Breast epithelium (tissue), 4 donors: ENCODE measurements at places on chromosomes 16 and 17. TPM values are rescaled to one million over a fixed set of nuclear protein-coding genes. Genes with fewer than 3 reads are reported as not detected.
A peak's percentile ranks its signal among the peaks of the same experiment; 100 is the strongest.

- DNase-seq = no peak
- peak overlapping the region; percentile 29 for H3K4me3 ChIP-seq
- no peaks in the 10 kb centered on the region for H3K36me3 ChIP-seq
- peaks cover 44% of the 10 kb centered on the region for H3K4me1 ChIP-seq
- no peaks in the 10 kb centered on the region for H3K27me3 ChIP-seq
Measured at GRCh38 chr16:2036200-2036966, 9.7 kb downstream of the NHERF2 start.

DNA sequence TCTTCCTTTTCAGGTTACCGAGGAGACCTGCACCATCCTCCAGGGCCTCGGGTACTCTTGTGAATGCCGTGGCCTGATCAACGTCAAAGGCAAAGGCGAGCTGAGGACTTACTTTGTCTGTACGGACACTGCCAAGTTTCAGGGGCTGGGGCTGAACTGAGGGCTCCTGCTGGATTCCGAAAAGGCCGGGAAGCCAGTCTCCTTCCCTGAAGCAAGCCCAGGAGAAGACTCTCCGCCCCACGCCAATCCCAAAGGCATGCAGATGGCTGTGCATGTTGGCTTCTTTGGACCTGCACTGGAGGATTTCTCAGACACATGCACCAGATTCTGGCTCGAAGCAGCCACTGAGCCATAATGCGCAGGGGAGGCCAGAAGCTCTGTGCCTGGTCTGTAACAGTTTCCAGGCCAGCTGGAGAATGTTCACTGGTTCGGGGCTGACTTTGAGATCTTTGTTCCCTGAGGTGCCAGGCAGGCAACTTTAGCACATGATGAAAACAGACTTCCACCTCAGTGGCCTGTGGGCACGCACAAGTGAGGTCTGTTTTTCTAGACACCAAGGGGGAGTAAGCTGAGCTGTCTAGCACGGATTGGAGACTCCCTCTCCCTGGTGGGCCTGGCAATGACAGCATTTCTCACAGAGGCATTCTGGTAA, 49.1 kb downstream of the ADCY7 start:
- H3K27me3 ChIP-seq = no peaks in the 10 kb centered on the region
- no peak for DNase-seq
- H3K4me1 ChIP-seq = no peaks in the 10 kb centered on the region
- no peak overlapping the region for H3K27ac ChIP-seq

- no peaks in the 10 kb centered on the region for H3K27me3 ChIP-seq
- no peak overlapping the region for H3K4me3 ChIP-seq
Measured at GRCh38 chr17:17067257-17067656, 25.0 kb downstream of the MPRIP start.

CBFA2T3 gene
- total RNA-seq = 2.3 TPM

PER1 gene
- total RNA-seq = 115 TPM

CBLN1 gene
- 0.44 TPM for total RNA-seq

PDE6G gene
- total RNA-seq = 1.9 TPM

GRCh38 chr17:36193216-36193775, 3.3 kb downstream of the CCL3L1 start:
- H3K27me3 ChIP-seq = no peaks in the 10 kb centered on the region
- no peak overlapping the region for H3K4me3 ChIP-seq
- DNase-seq = no peak
- no peaks in the 10 kb centered on the region for H3K4me1 ChIP-seq
- no peaks in the 10 kb centered on the region for H3K36me3 ChIP-seq

DNA sequence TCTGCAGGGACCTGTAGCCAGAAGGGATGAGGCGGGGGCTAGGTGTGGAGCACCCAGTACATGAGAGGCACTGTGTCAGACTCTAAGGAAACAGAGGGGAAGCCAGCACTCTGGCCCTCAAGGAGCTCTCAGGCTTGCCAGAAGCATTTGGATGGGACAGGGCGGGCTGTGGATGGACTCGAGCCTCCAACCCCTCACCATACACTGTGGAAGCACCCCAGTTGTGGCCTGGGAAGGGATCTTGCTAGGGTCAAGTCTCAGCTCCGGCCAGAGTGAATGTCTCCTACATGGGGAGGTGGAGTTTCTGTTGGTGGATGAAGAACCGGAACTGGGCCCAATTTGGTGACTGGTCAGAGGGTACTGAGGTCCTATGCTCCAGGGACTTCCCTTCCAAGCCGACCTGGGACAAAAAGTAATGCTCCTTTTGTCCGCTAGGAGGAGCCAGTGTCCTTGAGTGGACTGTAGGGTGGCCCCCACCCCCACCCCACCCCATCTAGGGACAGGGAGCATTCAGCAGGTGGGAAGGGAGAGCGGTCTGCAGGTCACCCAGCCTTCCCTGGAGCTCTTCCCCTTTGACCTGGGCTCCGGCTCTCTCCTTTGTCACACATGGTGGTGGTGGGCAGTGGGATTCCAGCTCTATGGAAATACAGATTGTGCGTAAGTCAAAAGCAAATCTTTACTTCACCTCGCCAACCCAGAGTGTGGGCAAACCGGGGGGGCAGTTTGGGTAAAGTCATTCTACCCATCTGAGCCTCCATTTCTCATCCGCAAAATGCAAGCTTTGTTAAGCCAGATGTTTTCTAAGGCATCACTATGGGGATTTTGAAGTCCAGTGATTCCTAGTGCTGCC, 20.4 kb upstream of the PHB1 start:
- peak overlapping the region; percentile 63 for H3K27ac ChIP-seq
- DNase-seq = peak; percentile 61
- H3K4me1 ChIP-seq = no peaks in the 10 kb centered on the region
- H3K27me3 ChIP-seq = peaks cover 9% of the 10 kb centered on the region
- H3K4me3 ChIP-seq = peak overlapping the region; percentile 5

GGNBP2 gene
- total RNA-seq = 60.6 TPM

DNA sequence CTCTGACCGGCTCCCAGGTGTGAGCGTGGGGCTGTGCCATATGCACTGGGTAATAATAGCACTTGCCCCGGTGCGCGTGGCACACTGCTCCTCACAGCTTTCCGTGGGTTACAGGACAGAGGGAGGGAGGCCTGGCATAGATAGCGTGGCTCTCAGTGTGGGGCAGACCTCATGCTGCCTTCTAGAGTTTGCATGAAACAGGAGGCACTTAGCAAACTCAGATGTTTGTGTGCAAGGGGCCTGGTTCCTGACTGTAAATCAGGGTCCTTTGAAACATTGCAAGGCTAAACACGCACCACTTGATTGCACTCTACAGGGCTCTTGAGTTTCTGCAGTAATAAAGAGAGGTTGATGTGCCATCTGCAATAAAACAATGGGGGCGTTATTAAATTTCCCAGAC, 101.7 kb downstream of the RPTOR start:
- H3K4me3 ChIP-seq = no peak overlapping the region
- no peak overlapping the region for H3K27ac ChIP-seq

- H3K36me3 ChIP-seq = no peaks in the 10 kb centered on the region
- H3K27ac ChIP-seq = no peak overlapping the region
- H3K4me3 ChIP-seq = no peak overlapping the region
- no peak for DNase-seq
- no peaks in the 10 kb centered on the region for H3K4me1 ChIP-seq
Measured at GRCh38 chr17:27938864-27939263, 45.7 kb upstream of the LYRM9 start.

MAZ gene
- total RNA-seq = 60.0 TPM

DNA sequence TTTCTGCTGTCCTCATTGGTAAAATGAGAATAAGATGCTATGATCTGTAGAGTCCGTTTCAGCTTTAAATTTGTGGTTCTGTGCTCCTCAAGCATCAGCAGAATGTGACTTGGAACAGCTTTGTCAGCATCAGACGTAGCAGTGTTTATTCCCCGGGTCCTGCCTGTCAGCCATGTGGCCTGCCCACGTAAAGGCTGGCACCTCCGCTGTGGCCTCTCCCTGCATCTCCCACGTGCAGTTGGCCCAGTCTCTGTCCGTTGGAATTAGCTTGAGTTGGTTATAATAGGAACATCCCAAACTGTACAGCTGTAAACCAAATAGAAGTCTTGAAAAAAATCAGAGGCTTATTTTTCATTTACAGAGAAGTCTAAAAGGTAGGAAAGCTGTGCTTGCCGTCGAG, 61.7 kb downstream of the ARHGAP44 start:
- no peak overlapping the region for H3K4me3 ChIP-seq
- H3K36me3 ChIP-seq = no peaks in the 10 kb centered on the region
- H3K27me3 ChIP-seq = no peaks in the 10 kb centered on the region
- DNase-seq = no peak
- no peaks in the 10 kb centered on the region for H3K4me1 ChIP-seq

GRCh38 chr16:12170103-12171040, 193.8 kb downstream of the SNX29 start:
- no peaks in the 10 kb centered on the region for H3K27me3 ChIP-seq
- no peak overlapping the region for H3K4me3 ChIP-seq
- peak overlapping the region; percentile 86 for H3K27ac ChIP-seq
- H3K36me3 ChIP-seq = no peaks in the 10 kb centered on the region
- no peak for DNase-seq

DNA sequence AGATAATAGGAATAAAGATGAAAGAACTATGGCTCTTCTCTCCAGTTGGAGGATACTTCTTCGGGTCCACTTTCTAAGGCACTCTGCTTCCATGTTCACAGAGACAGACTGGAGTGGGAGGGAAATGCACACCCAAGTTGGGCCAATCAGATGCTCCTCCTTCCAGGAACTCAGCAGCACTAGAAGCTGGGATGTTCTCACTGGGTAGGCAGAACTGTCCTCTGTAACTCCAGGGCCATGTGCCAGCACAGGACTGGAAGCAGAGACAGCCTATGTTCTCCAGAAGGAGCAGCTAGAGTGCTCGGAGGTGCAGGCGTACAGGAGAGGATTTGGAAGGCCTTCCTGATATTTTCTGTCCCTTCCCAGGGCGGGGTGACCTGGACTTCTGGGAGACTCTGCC, 49.9 kb upstream of the SREBF1 start:
- no peak for DNase-seq
- H3K27me3 ChIP-seq = no peaks in the 10 kb centered on the region
- H3K4me1 ChIP-seq = no peaks in the 10 kb centered on the region
- H3K4me3 ChIP-seq = no peak overlapping the region
- H3K27ac ChIP-seq = no peak overlapping the region
- no peaks in the 10 kb centered on the region for H3K36me3 ChIP-seq

DNA sequence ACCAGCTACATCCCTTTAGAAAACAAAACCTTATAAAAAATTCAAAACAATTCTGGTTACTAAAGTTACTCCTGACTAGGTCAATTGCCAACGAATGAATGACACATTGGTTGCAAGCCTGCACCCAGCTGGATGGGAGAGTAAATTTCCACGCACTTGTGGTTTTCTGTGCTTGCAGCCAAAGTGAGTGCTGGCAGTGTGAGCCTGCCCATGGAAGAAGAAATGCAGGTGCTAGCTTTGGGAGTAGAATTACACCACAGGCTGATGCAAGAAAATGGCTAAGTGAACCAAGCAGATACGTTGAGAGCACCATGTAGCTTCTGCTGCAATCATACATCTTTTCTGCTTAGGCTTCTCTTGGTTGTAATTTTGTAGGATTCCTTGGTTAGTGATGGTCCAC, 74.6 kb downstream of the SYCE1L start:
- H3K27me3 ChIP-seq = no peaks in the 10 kb centered on the region
- H3K4me3 ChIP-seq = no peak overlapping the region
- H3K27ac ChIP-seq = no peak overlapping the region
